T-helper 9 cell (primary cell): ENCODE measurements at places on chromosomes 4 and X.

- DNase-seq: no peak
Observed at GRCh38 chrX:71616672-71617529, 1.4 kb downstream of the CXCR3 start.

- no peak for DNase-seq
Observed at GRCh38 chrX:45134315-45134731, 66.4 kb downstream of the DIPK2B start.

- DNase-seq: no peak
Observed at GRCh38 chr4:139685180-139685579, 19.6 kb downstream of the MGST2 start.

GRCh38 chr4:174757736-174758135, 71.3 kb downstream of the GLRA3 start:
- DNase-seq: no peak

DNA sequence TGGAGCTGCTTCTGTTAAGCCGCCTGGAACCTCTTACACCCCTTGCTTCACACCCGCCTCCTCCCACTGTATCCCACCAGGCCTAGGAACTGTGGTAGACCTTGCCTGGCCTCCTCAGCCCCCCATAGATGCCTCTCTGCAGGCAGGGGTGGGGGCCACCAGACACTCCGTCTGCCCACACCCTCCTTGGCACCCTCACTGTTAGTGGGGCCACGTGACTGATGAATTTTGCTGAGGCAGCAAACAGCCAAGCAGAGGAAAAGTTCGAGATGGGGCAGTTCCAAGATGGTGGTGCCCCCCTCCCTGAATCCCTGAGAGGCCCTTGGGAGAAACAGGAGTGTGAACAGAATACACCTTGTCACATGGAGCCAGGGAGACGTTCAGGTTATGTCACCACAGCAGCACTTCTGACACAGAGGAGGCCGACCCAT, 41.2 kb upstream of the C4orf50 start:
- DNase-seq: no peak

DNA sequence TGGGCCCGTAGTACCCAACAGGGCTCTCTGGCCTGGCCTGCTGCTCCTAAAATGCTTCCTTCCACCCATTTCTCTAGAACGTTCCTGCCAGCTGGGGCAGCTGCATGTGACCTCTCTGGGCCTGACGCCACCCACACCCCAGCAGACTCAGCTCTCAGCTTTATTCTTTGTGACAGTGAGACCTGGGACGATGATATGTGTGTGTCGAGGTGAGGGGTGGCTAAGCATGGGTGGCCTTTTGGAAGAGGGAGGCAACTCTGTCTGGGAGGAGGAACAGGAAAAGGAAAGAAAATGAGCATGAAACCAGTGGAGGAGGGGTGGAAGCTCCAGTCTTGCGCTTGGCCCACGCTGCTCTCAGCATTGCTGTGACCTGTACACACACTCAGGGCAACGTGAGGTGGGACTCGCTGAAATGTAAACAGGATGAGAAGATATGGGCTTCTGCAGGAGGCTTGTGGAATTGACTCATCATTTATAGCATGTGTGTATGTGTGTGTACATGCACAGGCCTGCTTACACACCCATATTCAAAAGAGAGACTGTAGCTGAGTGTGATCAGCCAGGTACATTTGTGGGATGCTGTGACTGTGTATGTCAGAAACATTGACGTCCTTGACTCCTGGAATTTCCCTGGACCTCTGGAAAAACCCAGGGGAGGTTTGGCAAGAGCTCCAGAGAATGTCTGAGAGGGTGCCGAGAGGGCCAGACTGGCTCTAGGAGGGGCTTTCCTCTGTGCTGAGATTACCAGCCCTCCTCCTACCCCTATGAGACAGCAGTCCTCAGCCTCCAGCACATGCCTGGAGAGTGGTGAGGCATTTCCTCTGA, 137.9 kb downstream of the PJA1 start:
- DNase-seq: no peak
